ENCODE measurements at places on chromosomes 6 and 20. TPM values are rescaled to one million over a fixed set of nuclear protein-coding genes. Genes with fewer than 3 reads are reported as not detected.

The FAM83B gene
- total RNA-seq: not detected

The RNF39 gene
- total RNA-seq: not detected

The ATG5 gene
- 21.4 TPM for total RNA-seq

The GABRR1 gene
- not detected for total RNA-seq

The APCDD1L gene
- total RNA-seq: 3.7 TPM

The LGSN gene
- 0.93 TPM for total RNA-seq

The ASIP gene
- not detected for total RNA-seq

The LY6G5B gene
- 1.2 TPM for total RNA-seq

The RAB32 gene
- 95.8 TPM for total RNA-seq

The KCNK16 gene
- not detected for total RNA-seq

The C20orf144 gene
- not detected for total RNA-seq

The UBD gene
- not detected for total RNA-seq

The PAK5 gene
- not detected for total RNA-seq

The FERMT1 gene
- 3.7 TPM for total RNA-seq

The FOXF2 gene
- total RNA-seq: 4.5 TPM

The PACSIN1 gene
- total RNA-seq: 0.09 TPM

The MLIP gene
- 1.3 TPM for total RNA-seq

The THEMIS gene
- not detected for total RNA-seq

The SALL4 gene
- total RNA-seq: 0.09 TPM

The CST2 gene
- not detected for total RNA-seq

The KHDRBS2 gene
- total RNA-seq: not detected

The PLCB1 gene
- total RNA-seq: 6.4 TPM

The ADGRF1 gene
- not detected for total RNA-seq

The BACH2 gene
- 1.0 TPM for total RNA-seq

The PNLDC1 gene
- total RNA-seq: not detected

The FRK gene
- 1.2 TPM for total RNA-seq

The MROH8 gene
- 1.5 TPM for total RNA-seq

The RAB23 gene
- 18.9 TPM for total RNA-seq

The TP53TG5 gene
- total RNA-seq: not detected

The NOTCH4 gene
- 0.70 TPM for total RNA-seq

The OPRM1 gene
- not detected for total RNA-seq

All from pericardium fibroblast (primary cell).